ENCODE measurements at places on chromosomes 12 and 14.

- no peak for DNase-seq
These were observed 1.6 kb upstream of the SNRPF start for GRCh38 chr12:95857156-95857555.

DNA sequence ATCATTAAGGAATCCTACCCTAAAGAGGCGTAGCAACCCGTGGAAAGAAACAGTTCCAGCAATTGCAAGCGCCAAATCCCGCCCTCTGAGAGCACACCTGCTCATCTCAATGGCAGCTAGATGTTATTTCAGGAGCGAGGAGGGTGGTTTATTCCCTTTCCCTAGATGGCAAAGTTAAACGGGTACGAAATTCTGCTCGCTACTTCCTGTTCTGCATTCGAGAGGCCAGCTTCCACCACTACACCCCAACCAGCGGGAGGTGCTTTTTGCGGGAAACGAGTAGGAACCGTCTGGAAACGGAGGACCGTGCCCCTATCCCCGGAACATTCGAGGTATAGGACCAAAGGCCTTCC is 536 bp downstream of the VPS29 start:
- no peak for DNase-seq

DNA sequence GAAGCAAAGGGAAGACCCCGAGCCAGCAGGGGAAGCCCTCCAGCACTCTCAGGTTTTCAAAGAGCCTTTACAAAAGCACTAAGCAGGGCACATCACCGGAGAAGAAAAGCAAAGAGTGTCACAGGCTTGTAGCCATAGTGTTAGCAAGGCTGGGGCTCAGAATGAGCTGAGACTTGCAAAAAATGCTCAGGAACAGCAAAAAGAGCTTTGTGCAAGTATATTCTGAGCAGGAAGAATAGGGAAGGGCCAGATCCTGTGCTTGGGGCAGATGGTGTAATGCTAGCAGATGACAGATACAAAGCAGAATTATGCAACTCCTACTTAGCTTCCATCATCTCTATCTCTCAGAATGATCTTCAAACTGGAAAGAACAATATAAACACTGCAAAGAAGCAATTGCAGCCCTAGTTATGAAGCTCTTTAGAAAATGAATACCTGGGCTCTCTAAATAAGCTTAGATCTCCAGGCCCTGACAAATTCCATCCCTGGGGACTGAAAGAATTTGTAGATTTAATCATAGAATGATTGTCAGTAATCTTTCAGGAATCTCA is 23.7 kb upstream of the PARP11 start:
- DNase-seq, result no peak

DNA sequence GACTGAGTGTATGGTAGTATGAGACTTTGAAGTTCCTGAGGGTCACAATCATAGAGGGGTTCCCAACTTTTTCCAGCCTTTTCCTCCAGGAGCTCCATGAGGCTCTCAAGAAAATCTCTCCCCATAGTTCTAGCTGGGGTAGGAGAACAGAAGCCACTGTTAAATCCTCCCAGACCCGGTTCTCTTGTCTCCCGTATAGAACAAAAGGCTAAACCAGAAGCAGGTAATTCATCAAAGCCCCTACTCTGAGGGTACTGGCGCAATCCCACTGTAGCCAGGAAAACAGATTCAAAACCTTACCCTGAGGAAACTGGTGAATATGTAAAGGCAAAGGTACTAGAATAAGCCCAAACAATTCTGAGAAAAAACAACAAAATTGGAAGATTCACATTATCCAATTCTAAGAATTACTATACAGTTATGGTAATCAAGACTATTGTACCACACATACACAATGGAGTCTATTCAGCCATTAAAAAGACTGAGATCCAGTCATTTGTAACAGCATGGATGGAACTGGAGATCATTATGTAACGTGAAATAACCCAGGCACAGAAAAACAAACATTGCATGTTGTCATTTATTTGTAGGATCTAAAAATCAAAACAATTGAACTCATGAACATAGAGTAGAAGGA is 20.5 kb downstream of the OR8S1 start:
- DNase-seq, result no peak

GRCh38 chr14:34843011-34843554 is 32.1 kb downstream of the BAZ1A start:
- DNase-seq, result no peak

- DNase-seq, result no peak
These were observed 23.6 kb upstream of the BLTP3B start for GRCh38 chr12:100166232-100166631.
